ENCODE measurements at places on chromosomes 2 and 18.

GRCh38 chr2:117644403-117644802 is 170.1 kb upstream of the DDX18 start:
- no peak for DNase-seq

GRCh38 chr2:168789776-168790175 is 12.7 kb upstream of the NOSTRIN start:
- DNase-seq: no peak

GRCh38 chr2:140442319-140442718 is 1662.1 kb upstream of the NXPH2 start:
- DNase-seq: no peak

DNA sequence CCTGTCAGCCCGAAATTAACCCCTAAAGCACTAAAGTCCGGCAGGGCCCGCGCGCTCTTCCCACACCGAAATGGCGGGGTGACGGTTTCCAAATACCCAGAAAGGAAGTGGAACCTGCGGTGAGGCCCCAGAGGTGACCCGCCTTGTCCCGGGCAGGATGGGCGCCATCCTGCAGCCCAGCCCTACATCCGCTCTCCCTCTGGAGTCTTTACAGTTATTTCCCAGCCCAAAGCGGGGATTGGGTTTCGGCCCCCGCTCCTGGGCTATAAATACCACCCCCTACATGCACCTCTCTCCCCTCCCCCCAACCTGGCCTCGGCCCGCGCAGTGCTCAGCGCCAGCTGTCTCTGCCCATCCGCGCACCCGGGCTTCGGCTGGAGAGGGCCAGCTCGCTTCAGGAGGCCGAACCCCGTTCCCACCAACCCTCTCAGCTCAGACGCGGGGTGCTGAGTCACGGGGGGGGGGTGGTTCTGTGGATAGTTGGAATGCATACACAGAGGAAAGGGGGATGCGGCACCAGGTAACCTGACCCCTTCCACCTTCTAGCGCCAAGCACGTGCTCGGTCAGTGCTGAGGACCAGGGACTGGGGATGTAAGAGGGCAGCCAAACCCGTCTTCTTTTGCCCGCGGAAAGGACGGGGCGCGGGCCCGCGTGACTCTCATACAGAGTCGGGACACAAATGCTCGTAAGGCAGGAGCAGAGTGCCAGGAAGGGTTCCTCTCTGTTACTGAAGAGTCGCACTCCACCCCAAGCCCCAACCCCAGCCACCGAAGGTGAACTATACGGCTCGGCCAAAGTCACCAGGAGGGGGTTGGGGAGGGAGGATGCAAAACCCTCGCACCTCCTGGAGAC is at the start of gene TUBA4B:
TUBA4B (plus strand) TSS at position 344 of the 853 bp plus-strand sequence; CDS start at position 509, 165 bp downstream.
- peak; percentile 52 for DNase-seq

DNA sequence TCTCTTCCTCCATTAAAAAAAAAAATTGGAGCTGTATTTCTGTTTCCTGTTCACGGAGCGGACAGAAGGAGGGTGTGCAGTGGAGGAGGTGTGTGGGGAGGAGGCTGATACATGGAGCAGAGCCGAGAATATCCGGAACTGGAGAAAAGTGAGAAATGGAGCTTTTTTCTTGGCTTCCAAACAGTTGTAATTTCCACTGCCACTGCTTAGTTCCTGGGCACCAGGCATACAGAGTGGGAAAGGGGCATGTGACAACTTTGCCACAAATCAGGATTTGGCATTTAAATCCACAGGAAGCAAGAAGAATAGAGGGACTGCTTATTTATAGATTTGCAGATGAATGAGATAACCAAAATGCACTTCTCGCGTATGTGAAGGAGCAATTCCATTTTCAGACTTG is 71.2 kb downstream of the BCL11A start:
- DNase-seq: no peak

DNA sequence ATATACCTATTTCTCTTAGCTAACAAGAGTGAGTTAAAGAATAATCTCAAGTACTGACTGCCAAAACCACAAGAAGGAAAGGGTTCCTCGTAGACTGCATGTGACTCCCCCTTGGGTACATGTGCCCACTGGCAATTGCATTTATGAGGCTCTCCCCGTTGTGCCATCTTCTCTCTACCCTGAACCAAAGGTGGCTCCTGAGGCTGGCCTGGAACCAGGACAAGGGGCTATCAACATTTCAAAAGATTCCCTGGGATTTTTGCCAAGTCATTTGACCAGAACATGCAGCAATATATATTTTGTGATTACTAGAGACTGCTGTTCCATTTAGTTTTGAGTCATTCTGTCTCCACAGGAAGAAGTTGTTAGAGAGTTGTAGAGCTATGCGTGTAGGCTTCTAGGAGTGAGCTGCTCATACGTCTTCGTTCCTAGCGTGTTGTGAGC is 45.8 kb downstream of the LAMA3 start:
- no peak for DNase-seq

DNA sequence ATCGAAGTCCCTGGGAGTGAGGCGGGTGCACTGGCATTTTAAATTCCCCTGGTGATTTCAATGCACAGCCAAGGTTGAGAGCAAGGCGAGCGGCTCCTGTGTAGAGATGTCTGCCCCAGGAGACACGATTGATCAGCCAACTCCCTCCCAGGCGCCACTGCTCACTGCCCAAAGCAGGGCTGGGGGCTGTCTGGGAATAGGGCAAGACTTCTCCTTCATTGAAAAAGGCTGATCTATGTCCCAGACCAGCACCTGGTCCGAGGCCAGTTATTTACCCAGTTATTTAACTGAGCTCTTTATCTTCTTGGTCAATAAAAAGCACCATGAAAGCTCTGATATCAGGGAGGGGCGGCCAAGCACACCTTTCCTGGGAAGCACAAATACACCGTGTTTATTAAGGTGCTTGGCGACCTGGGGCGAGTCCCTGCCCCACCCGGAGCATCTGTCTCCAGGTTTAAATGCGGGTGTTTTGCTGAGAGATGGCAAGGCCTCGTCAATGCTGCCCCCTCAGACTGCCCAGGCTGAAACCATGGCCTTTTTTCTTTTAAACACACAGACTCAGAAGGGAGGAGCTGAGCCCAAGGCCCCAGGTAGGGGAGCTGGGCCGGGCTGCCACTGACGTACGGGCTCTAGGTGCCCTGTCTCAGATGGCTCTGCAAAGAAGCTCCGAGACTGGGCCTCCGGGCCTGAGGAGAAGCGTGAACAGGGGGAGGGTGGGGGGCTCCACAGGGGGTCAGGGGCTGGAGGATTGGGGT is 73.9 kb upstream of the HPCAL1 start:
- no peak for DNase-seq
